ENCODE measurements at places on chromosomes 3 and 15.
A peak's percentile ranks its signal among the peaks of the same experiment; 100 is the strongest.

DNA sequence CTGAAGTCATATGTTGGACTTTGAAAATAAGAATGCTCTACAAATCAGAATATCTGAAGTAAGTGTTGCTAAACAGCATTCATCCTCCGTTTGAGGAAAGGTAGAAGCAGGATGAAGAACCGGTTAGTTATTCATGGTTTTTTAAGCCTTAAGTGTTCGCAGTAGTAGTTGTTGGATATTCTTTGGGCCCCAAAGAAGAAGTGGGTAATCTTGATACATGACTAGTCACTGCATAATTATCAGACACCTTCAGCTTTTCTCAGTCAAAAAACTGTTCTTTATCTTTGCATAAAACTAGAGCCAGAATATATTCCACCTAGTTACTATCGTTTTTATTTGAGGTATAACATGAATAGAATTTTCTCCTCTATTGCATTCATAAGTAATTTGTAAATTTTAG is 13.8 kb downstream of the RAB5A start:
- no peak for DNase-seq

GRCh38 chr15:33256874-33257273 is 53.9 kb upstream of the RYR3 start:
- no peak for DNase-seq

- no peak for DNase-seq
Observed at GRCh38 chr3:42024591-42025351, 62.9 kb upstream of the ULK4 start.

DNA sequence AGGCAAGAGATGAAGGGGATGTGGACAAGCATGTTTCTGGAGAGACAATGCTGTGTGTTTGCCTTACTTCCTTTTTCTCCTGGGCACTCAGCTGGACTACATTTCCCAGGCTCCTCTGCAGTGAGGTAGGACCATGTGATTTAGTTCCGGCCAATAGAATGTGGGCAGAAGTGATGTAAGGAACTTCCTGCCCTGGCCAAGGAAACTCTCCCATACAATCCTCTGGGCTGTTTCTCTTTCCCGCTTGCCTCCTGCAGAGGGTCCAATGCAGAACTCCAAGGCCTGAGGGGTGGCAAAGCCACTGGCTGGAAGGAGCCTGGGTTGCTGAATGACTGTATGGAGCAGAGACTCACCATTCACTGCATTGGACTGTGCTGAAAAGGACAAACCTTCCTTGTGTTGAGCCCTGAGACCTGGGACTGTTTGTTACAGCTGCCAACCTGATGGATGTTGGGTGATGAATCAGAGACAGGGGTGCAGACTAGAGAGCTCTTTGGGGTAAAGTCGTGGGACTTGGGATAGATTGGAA is 82.7 kb upstream of the SLC6A6 start:
- peak; percentile 12 for DNase-seq

GRCh38 chr3:129654131-129654530 is 47.7 kb upstream of the PLXND1 start:
- no peak for DNase-seq

GRCh38 chr3:7254251-7254650 is 393.3 kb downstream of the GRM7 start:
- no peak for DNase-seq

- DNase-seq = peak; percentile 75
Observed at GRCh38 chr15:85710340-85710842, 84.3 kb downstream of the KLHL25 start.
